Astrocyte of the hippocampus (primary cell): ENCODE measurements at places on chromosomes 16 and 17.

DNA sequence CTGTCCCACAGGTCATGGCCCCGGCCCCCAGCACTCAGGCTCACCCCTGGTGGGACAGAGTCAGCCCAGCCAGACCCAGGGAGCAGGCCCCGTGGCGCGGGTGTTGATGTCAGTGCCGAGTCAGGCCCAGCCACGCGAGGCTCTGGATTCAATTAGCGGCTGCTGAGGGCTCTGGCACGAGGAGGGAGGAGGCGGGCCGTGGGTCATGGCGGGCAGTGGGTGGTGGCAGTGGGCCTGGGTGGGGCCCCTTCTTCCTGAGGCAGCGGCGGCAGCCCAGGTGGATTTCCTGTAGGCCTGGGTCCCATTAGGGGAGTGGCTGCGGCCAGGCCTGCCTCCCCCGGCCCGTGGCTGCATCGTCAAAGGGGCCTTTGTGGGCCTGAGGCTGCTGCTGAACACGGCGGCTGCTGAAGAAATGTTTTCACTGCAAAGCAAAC lies 12.9 kb downstream of the VASN start:
- no peak for DNase-seq

GRCh38 chr17:38727736-38728135 lies 2.4 kb upstream of the CISD3 start:
- DNase-seq: no peak

- no peak for DNase-seq
These were observed 29.7 kb downstream of the GSE1 start for GRCh38 chr16:85642762-85643358.

DNA sequence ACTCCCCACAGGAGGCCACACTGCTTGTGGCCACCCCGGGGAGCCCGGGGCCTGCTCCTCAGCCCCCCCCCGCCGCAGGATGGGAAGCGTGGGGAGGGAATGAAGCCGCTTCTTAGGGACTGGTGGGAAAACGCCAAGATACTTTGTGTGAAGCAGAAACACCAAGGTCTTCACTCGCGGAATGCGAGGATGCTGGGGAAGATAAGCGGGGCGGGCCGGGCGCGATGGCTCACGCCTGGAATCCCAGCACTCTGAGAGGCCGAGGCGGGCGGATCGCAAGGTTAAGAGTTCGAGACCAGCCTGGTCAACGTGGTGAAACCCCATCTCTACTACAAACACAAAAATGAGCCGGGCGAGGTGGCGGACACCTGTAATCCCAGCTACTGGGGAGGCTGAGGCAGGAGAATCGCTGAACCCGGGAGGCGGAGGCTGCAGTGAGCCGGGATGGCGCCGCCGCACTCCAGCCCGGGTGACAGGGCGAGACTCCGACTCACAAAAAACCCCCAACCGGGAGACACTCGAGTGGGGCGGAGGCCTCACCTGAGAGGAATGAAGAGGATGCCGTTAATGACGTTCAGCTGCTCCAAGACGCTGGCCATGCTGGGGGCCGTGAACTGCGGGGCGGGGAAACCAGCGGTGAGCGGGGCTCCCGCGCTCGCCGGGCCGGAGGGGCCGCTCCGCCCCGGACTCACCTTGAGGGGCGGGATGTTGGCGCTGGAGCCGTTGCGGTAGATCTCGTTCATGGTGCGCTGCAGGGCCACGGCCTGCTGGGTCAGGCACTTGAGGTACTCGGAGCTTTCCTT lies 20.3 kb downstream of the CLUH start:
- no peak for DNase-seq

GRCh38 chr17:31466096-31466760 lies 74.8 kb downstream of the RAB11FIP4 start:
- DNase-seq: no peak

- peak; percentile 71 for DNase-seq
These were observed 10.3 kb upstream of the ZFHX3 start for GRCh38 chr16:73058221-73058615.

GRCh38 chr16:56611281-56611833 lies 3.0 kb downstream of the MT2A start:
- peak; percentile 30 for DNase-seq

- DNase-seq: no peak
These were observed 20.9 kb upstream of the PPM1D start for GRCh38 chr17:60579090-60579489.

GRCh38 chr17:1627982-1628855 lies at the start of gene SLC43A2:
SLC43A2 (minus strand) TSS chr17:1628834; CDS start chr17:1627874, 960 bp downstream.
- DNase-seq: peak; percentile 96

DNA sequence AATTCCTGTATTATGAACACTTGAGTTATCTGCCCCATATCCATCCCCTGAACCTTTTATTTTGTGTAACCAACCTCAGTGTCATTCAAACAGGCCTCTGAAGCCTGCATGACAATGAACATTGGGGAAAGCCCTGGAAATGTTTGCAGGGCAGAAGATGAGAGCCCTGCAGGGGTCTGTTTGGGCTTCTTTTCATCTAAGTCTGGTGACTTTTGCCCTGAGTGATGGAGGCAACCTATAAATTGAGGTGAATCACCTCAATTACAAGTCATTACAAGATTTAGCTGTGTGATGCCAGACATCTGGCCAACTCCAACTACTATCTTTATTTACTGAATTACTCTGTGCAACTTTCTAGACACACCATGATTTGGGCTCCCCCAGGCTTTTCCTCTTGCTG lies 189.2 kb downstream of the MAF start:
- no peak for DNase-seq
